ENCODE measurements at places on chromosomes 7 and 10.

DNA sequence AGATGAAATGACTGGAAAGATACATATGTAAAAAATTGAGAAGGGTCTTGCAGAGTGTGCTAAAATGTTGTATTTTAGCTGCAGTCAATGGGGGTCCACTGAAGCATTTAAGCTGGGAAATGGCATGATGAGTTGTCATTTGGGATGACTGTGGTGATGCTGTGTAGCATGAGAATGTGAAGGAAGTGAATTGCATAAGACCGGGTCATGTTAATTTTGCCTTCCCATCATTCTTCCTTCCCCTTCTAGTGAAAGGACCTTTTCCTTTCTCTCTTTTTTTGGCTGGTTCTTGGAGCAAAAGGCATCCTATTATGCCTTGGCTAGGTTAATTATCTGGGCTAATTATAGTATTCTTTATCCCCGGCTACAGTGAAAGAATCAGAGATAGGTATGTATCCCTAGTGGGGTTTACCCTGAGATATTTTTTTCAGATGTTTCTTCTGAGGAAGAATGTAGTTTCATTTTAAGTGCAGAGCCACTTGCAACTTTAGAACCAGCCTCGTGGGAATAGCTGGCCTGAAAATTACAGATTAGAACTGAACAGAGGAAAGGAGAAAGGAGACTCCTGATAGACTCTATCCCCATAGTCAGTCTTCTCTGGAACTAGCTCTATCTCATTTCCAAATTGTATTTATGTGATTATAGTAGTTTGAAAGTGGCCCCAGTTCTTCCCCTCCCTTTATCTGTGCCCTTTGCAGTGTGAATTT lies 93.6 kb downstream of the HGF start:
- H3K27ac ChIP-seq = no peak overlapping the region
- H3K36me3 ChIP-seq = no peaks in the 10 kb centered on the region
- H3K4me1 ChIP-seq = no peaks in the 10 kb centered on the region
- no peaks in the 10 kb centered on the region for H3K27me3 ChIP-seq

DNA sequence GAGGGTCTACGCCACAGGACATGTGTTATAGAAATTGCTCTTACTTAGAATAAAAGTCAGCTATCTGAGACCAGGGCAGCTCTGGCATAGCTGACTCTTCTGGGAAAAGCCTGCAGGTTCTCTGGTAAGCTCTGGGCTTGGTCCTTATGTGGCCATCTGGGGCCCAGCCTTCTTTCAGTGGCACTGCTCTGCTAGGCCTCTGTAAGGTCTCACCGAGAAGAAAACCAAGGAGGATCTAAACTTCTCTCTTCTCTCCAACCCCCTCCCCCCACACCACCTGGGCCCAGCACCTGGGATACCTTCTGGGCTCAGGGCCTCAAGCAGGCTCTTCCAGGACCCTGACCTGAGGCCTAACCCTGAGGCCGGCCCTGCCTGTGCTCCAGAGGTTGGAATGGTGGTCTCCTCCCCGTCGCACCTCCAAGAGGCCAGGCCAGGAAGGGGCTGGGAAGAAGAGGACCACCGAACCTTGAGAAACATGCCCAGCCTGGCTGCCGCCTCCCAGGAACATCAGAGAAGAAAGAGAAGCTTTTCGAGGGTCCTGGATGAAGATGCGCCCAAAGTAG lies 323.6 kb downstream of the GFRA1 start:
- no peaks in the 10 kb centered on the region for H3K36me3 ChIP-seq
- H3K27me3 ChIP-seq = no peaks in the 10 kb centered on the region
- H3K27ac ChIP-seq = no peak overlapping the region
- no peaks in the 10 kb centered on the region for H3K4me1 ChIP-seq
- H3K4me3 ChIP-seq = no peak overlapping the region

DNA sequence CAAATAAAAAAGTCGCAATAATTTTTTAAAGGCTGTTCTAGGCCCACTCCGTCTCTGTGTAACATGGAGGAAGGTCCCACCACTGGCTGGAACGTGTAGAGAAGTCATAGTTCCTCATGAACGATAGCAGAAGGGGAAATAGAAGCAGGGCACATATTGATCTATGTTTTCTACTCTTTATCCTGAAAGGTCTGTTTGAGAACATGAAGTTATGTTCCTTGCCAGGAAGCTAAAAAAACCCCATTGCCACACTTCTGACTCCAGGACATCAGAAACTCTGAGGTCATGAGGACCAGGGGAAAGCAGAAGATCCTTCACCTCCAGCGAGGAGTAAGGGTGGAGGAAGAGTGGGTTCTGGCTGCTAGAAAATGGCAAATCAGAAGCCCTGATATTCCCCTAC lies 10.8 kb downstream of the ANKRD22 start:
- no peak overlapping the region for H3K4me3 ChIP-seq
- no peaks in the 10 kb centered on the region for H3K27me3 ChIP-seq
- no peak overlapping the region for H3K27ac ChIP-seq
- DNase-seq = no peak

GRCh38 chr10:43068471-43069210 lies 8.2 kb upstream of the RET start:
- no peak for DNase-seq
- no peak overlapping the region for H3K4me3 ChIP-seq
- peaks cover 5% of the 10 kb centered on the region for H3K4me1 ChIP-seq
